ENCODE measurements at places on chromosomes 6 and 20. TPM values are rescaled to one million over a fixed set of nuclear protein-coding genes. Genes with fewer than 3 reads are reported as not detected.

Gene TRIM40
- total RNA-seq: not detected

- DNase-seq: no peak
Observed at GRCh38 chr6:133241086-133241900, at the start of gene EYA4. TSS of gene EYA4 (plus strand) at chr6:133241357. CDS start at chr6:133274781, 33,424 bp downstream.

Gene SPDEF
- total RNA-seq: 0.19 TPM

Gene TNNC2
- 1.5 TPM for total RNA-seq

- DNase-seq: no peak
Observed at GRCh38 chr6:13575377-13575775, 975 bp downstream of the SIRT5 start.

Gene DEF6
- total RNA-seq: 10.6 TPM

DNA sequence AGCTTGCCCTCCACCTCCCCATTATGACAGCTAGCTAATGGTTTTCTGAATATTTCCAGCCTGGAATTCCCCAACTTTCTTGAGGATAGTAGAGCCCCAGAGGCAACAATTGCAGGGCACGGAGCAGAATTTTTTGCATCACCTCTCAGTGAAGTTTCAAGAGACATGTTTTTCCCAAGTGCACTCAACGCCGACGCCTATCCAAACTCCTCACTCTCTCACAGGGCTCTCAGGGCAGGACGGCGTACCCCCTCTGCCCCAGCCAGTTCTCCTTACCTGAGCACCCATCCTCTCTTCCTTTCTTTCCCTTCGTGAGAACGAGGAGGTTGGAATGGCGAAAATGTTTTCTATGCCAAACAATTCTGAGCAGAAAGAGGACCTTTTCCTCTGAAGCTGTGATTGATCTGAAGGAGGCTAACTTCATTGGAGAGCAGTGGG lies 83.1 kb upstream of the FOXQ1 start:
- no peak for DNase-seq

DNA sequence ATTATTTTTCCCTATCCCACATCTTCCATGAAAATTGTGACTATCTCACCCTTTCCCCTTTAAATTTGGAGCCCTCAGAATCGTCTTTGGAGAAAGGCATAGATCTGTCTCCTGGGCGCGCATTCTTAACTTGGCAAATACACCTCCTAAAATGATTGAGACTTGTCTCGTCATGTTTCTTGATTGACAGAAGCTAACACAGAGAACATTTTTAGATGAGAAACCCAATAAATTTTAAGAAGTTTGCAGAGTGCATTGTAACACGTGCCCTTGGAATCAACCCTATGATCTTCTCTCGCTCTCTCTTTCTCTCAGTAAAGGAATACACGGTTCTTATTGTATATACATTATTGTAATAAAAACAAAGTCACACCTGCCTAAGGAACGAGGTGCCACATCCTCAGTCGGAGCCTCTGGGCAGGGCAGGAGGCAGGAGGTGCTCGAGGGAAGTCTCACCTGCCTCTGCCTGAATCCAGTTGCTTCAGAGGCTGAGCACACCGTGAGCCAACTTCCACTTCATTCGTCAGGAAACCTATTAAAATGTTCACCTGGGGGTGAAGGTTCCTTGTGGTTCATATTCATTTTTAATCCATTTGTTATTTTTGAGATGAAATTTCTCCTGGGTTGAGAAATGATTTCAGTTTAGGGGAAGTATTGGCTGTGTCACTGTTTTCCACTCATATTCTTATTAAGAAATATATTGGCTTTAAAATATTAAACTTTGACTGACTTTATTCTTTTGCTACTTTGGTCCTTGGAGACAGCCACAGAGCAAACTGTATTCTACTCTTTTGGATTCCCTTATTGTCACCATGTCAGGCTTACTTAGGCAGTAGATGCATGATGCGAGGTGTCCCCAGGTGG lies 90.5 kb upstream of the THBS2 start:
- no peak for DNase-seq

- DNase-seq: no peak
Observed at GRCh38 chr6:12343440-12344162, 53.4 kb downstream of the EDN1 start.

DNA sequence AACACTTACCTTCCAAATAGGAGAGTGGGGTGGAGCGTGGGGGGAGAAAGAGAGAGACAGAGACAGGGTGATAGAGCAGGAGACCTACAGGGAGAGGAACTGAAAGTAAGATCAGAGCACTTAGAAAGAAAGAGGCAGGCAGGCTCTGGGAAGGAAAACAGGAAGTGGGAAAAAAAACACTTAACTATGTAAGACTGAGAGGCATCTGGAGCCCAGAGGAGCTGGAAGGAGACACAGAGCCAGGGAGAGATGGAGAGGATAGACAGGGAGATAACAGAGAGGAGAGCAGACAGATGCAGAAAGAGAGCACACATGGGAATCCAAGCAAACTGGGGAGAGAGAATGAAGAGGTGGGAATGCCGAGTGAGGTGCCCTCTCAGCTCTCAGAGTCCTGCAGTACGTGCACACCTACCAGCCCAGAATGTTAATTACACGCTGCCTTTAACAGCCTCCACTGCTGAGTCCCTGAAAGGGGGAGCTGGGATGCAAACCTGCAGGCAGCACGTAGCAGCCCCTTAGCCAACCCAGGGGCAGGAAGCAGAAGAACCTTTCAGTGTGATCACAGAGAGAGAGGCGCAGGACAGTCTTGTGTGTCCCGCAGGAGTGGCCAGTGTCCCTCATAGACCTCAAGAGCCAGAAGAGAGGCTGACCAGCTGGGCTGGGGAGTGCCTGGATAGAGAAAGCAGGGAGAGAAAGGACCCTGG lies 132.7 kb upstream of the LRFN2 start:
- DNase-seq: no peak

Gene EYS
- 0.19 TPM for total RNA-seq

Gene CCN6
- not detected for total RNA-seq

Gene TRIM31
- total RNA-seq: not detected

- no peak for DNase-seq
Observed at GRCh38 chr6:158972241-158973233, 27.5 kb downstream of the RSPH3 start.

DNA sequence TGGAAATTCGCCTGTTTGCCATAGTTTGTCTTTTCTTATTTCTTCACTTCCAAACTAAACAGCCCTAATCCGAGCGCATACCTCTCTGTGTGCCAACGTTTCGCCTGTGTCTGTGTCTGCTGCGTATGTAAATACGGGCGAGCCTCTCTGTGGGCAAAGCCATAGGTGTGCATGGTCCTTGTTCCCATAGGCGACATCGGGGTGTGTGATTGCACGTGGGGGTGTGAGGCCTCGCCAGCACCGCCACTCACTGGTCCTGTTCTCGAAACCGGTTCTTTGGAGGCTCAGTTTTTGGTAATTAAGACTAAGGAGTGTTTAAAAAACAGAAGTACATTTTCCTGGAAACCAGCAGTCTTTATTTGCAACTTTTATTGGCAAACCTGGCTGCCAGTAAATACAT lies 6.0 kb upstream of the FOXC1 start:
- DNase-seq: no peak

Gene FAM83C
- total RNA-seq: 0.09 TPM

DNA sequence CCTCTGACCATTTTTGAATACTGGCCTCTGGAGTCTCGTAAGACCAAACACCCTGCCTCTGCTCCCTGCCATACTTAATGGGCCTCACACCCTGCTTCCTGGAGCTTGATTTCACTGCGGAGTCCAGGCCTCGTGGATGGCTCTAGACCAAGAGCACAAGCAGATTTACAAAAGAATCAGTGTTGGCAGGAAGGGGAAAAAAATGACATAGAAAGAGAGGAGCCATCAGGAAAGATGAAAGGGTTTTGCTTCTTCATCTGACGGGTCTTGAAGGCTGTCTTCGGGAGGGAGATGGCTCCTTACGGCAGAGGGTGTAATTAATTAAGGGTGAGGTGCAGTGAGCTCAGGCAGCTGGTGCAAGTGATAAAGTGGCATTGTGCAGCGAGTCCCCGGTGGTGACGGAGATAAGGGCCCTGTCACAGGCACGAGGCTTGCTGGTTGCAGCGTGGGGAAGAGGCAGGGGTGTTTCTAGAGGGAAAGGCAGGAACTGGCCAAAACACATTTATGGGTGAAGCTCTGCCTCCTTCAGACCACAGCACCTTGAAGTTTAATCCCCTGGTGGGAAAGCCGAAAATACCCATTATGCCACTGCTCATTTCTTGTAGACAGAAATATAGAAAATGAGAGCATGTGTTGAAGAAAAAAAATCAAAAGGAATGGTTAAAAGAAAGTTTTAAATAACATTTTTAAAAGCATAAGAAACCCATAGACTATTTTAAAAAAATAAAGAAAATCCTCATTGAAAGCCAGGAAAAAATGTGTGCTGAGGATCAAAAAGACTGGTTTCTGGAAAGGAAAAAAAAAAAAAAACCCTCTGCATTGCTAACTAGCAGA lies 128.6 kb upstream of the LRFN2 start:
- no peak for DNase-seq

Gene PSORS1C2
- not detected for total RNA-seq

GRCh38 chr20:44419131-44419844 lies 56.4 kb upstream of the TTPAL start:
- DNase-seq: no peak

Gene TMEM30A
- 55.2 TPM for total RNA-seq

GRCh38 chr6:152206072-152206818 lies 398.8 kb downstream of the ESR1 start:
- no peak for DNase-seq

Gene TGM6
- total RNA-seq: not detected

DNA sequence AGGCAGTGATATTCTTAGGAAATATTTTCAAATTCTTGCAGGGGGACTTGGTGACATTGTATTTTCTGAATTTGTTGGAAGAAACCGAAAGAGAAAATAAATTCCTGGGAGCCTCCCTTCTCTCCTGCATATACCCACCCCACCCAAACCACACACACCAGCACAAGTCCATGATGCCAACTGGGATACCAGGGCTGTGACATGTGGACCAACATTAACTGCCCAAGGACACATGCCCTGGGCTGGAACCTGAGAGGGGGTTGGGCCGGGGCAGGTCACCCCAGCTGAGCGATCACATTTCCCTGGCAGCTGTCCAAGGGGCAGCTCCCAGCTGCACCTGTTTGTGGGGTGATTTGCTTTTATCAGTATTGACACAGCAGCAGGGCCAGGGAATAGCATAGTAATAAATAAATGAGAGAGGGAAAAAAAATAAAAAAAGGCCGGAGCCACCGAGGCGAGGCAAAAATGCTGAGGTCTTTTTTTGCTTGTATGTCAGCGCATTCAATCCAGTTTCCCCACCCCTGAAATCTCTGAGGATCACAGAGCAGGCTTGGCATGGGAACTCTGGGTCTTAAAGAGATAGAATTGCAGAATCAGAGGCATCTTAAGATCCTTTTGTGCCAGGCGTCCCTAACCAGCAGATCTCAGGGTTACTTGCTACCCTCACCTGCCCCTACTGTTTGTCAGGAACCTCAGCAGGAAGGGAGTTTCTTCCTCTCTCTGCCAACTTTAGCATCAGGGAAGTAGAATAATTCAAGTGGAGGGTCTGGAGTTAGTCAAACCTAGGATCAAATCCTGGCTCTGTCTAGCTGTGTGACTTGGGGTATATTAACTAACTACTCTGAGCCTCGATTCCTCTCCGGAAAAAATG lies 66.5 kb upstream of the PIM1 start:
- DNase-seq: no peak

Gene SH3BGRL2
- total RNA-seq: 51.2 TPM

- no peak for DNase-seq
Observed at GRCh38 chr6:156306531-156306930, 470.6 kb upstream of the ARID1B start.

DNA sequence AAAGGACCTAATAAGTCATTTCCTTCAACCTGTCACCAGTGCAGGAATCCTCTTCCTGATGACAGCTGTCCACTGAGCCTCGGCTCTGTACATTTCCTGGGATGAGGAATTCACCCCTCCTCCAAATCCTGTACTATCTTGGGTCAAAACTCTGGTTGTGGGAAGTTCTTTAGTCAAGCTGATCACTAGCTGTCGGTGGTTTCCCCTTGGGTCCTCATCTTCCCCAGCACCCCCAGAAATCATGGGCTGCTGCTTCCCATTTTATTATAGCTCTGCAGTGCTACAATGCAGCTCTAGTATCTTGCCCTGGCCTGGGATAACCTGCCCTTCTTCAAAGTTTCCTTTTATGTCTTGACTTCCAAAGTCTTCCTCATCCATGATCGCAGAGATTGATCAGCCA lies 14.6 kb upstream of the ADA start:
- no peak for DNase-seq

- no peak for DNase-seq
Observed at GRCh38 chr20:38963745-38964144, 1.6 kb downstream of the DHX35 start.

Gene SAMD3
- 3.3 TPM for total RNA-seq

Gene TBXT
- total RNA-seq: not detected

Data from omental fat pad (tissue), 4 donors.